Stimulated activated CD4-positive, alpha-beta T cell treated with anti-CD3 and anti-CD28 coated beads, Interleukin-1b, Interleukin-23, amount 100 ng/mL, for 48 hours (primary cell): ENCODE measurements at places on chromosomes 1 and 21.

DNA sequence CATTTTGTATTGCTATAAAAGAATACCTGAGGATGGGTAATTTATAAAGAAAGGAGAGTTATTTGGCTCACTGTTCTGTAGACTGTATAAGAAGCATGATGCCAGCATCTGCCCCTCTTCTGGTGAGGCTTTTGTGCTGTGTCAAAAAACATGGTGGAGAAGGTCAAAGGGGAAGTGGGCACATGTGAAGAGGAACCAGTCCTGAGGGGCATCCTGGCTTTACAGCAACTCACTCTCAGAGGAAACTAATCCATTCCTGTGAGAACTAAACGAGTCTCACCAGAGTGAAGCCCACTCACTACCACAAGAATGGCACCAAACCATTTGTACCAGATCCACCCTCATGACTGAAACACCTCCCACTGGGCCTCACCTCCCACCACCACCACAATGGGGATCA is 18.8 kb upstream of the SELP start:
- no peak for DNase-seq

DNA sequence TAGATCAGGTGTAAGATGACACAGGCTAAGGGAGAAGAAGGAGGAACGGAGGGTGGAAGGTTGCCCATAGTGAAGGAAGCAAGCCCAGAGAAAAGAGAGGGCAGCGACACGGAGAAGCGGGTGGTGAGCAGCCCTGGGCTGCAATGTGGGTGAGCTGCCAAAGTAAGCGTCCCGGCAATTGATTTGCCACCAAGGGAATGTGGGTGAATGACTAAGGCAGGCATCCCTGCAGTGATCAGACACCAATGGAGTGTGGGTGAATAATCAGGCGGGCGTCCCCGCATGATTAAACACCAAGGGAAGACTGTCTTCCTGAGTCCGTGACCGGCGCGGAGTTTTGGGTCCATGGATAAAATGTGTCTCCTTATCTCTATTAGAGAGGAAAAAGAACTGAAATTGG is 79.6 kb downstream of the UCHL5 start:
- DNase-seq: no peak

DNA sequence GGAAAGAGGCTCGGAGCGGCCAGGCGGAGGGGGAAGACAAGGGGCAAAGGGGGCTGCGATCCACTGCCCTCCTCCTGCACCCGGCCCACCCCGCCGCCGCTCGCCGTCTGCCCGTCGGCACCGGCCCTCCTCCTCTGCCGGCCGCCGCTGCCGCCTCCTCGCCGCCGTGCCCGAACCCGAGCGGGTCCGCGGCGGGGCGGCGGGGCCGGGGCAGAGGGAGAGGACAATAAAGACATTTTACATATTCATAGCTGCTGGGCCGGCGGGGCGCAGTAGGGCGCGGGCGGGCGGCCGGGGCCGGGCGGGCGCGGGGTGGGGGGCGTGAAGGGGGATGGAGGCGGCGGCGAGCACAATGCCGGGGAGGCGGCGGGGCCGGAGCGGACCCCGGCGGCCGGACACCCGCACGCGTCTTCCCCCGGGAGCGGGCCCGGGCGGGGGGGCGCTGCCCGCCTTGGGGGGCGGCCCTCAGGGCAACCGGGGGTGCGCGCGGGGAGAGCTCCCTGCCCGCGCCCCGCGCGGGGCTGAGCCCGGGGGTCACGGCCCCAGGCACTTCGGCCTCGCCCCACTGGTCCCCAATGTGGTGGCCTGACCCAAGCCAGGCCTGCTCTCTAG is 546 bp downstream of the POU2F1 start:
- no peak for DNase-seq

DNA sequence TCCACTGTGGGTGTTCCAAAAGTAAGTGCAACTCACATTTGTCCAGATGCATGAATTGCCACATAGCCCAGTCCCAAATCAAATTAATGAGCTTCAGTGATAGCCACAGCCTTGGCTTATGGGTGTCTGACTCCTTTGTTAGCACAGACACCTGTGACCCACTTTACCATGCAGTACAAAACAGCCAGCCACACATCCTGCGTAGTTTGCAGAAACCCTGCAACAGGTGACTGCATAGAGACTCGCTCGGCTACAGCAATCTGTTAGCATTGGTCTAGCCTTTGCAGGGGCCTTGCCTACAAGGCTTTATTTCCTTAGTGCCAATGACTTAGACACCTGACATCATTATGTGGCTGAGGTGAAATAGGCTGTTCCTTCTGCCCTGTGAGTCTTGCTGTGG is 135.5 kb downstream of the CSMD2 start:
- DNase-seq: no peak

DNA sequence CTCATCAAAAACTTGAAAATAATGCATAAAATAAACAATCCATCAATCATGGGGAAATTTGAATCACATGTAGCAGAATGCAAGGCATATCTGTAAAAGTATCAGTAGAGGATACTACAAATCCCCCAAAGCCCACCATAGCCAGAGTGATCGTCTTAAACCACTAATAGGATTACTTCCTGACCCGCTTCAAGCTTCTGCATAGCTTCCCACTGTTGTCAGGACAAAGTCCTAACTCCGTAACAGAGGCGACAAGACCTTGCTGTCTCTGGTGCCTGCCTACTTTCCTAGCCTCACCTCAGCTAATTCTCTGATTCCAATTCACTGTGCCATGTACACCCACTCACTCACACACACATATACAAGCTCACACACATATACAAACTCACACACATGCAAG is 161.2 kb upstream of the NFIA start:
- DNase-seq: no peak

GRCh38 chr1:155307247-155307740 is 1.4 kb upstream of the FDPS start:
- no peak for DNase-seq
